ENCODE measurements at places on chromosomes 16 and 17.
A peak's percentile ranks its signal among the peaks of the same experiment; 100 is the strongest.

DNA sequence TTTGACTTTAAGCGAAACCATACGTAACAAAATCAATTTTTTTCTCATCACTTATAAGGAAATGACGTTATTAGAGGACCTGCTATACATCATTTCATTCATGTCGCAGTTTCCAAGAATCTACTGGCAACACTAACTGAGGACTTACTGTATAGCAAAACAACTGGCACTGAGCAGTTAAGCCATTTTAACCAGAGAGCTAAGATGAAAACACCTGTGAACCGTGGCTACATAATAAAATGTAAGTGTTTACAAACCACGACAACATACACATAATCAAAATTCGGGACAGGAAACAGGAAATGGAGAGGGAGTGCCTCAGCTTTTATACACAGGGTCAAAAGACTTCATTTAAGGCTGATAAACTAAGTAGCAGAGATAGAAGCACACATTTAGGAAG is 29.5 kb downstream of the METTL16 start:
- no peak for DNase-seq

DNA sequence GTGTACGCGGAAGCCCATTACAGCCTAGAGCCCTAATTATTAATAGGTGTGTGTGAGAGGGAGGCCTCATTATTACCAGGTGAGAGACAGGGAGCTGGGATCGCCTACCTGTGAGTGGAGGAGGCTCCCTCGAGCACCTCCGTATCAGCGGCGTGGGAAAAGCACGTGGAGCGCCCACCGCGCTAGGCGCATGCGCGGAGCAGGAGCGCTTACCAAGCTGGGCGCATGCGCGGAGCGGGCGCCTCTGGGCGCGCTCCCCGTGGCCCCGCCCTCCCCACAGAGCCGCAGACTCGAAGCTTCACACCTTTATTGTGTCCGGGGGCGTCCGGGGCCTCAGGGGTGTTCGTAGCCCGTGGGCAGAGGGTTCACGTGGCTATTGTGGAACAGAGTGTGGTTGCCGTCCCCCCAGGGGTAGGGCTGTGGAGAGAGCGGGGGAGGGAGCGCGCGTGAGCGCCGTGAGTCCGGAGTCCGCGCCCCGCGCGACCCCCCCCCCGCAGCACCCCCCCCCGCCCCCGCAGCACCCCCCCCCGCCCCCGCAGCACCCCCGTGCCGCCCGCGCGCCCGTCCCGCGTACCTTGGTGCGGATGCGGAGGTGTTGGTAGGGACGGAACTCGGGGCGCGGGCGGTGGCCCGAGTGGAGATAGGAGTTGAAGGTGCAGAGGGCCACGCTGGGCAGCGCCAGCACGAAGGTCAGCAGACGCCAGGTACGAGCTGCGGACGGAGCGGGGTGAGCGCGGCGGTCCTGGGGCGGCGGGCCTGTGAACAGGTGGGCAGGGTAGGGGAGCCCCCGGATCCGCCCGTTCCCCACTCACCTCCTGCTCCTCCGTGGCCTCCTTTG is 500 bp downstream of the COX6A2 start:
- DNase-seq: peak; percentile 52

- DNase-seq: no peak
Measured at GRCh38 chr17:75642182-75642783, 9.0 kb downstream of the SMIM5 start.

GRCh38 chr17:2481760-2482159 is 29.9 kb downstream of the METTL16 start:
- DNase-seq: no peak

- no peak for DNase-seq
Measured at GRCh38 chr17:30084788-30085187, 31.8 kb upstream of the NSRP1 start.

- no peak for DNase-seq
Measured at GRCh38 chr16:3909791-3910583, 29.5 kb upstream of the CREBBP start.

DNA sequence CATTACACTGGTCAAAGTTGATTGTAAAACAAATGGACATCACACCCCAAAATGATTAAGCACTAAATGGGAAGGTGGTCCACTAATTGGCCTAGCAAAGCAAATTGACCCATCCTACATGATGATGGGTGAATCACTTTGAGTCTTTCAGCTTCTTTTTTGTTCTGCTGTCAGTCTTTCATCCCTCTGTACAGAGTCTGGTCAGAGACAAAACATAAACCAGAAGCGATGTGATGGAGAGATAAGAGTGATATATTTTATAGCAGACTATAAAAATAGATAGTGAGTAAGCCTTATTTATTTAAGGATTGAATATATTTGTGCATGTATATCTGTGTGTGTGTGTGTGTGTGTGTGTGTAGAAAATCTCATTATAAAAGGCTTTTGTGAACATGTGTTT is 618.4 kb upstream of the SOX9 start:
- no peak for DNase-seq

GRCh38 chr17:79937391-79938335 is 98.0 kb downstream of the TBC1D16 start:
- DNase-seq: no peak

DNA sequence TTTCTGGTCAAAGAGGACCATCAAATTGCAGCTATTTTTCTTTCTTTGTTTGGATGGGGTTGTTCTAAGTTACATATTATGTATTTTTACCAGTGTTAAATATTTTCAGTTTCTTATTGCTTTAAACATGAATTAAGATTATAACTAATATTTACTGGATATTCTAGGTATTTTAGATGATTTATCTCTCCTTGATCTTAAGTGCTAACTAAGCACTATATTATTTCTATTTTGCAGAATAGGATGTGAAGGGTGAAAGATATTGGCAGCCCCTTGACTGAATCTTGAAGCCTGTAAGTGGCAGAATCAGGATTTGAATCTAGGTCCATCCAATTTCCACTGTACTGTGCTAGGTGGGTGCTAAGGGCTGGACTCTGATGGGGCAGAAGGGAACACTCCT is 307.3 kb upstream of the CCL2 start:
- DNase-seq: no peak

DNA sequence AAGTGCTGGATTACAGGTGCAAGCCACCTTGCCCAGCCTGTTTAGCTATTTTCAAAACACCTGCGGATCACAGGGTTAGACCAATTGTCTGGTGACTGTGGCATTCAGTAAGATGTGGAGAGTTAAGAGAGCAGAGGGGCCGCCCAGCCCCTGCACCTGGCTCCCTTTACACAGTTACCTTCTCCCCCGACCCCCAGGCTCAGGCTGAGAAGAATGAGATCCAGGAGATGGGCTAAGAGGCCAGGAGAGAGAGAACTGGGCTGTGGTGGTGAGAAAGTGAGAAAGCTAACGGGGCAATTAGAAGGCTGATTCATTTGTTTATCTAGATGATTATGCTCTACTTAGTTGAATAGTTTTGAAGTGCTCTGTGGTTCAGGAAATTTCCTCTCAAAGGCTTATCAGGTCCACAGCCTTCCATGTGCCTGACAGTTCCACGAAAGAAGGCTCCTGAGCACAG is 67.8 kb upstream of the AXIN2 start:
- no peak for DNase-seq

DNA sequence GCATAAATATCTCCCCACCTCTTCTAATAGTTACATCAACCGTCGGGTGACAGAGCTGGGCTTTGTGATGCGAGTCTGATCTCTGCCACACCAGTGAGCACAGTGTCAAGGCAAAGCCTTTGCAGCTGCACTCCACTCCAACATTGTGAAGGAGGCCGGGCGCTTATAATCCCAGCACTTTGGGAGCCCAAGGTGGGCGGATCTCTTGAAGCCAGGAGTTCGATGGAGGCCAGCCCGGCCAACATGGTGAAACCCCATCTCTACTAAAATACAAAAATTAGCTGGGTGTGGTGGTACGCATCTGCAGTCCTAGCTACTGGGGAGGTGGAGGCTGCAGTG is 18.9 kb downstream of the CYB5D2 start:
- DNase-seq: no peak

GRCh38 chr16:89890200-89890599 is 16.8 kb downstream of the TCF25 start:
- no peak for DNase-seq

DNA sequence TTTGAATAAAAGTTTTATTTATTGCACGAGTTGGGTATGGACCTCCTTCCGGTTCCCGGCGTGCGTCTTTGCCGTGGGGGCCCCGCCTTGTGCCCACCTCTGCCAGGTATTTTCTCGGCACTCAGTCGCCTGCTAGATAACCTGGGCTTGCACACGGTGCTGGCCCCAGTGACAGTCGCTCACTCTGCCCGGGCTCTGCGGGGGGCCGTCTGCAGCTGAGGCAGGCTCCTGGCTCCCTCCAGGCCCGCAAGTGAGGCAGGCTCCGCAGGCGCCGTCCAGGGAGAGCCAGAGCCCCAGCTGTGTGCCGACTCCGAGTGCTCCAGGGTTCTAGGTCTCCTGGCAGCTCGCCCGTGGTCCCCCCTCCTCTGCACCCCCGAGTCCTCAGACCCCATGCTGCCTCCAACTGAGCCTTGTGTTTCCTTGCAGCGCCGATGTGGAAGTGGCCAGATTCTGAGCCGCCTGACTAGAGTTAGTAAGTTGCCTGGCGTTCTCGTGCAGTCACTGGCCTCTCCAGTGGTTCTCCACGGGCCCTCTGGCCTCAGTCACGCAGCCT is 54.7 kb upstream of the PVALEF start:
- no peak for DNase-seq

GRCh38 chr16:30104492-30104891 is 8.5 kb upstream of the YPEL3 start:
- no peak for DNase-seq

GRCh38 chr17:36614933-36615332 is 13.6 kb downstream of the MRM1 start:
- no peak for DNase-seq

- DNase-seq: no peak
Measured at GRCh38 chr16:27779641-27780164, 229.8 kb downstream of the KATNIP start.

GRCh38 chr17:50559674-50560184 is 786 bp upstream of the CACNA1G start:
- DNase-seq: no peak
